ELF-1 (cell line): ENCODE measurements at places on chromosomes 2 and 18.
A peak's percentile ranks its signal among the peaks of the same experiment; 100 is the strongest.

GRCh38 chr2:78201064-78201575 lies 678.9 kb upstream of the LRRTM4 start:
- no peak for DNase-seq

DNA sequence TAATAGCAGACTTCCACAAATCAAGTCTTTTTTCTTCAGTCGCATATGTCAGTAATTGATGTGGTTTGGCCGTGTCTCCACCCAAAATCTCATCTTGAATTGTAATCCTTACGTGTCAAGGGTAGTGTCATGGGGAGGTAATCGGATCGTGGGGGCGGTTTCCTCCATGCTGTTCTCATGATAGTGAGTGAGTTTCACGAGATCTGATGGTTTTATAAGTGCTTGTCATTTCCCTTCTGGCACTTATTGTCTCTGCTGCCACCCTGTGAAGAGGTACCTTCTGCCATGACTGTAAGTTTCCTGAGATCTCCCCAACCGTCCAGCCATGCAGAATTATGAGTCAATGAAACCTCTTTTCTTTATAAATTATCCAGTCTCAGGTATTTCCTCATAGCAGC lies 478.8 kb downstream of the PTPRM start:
- DNase-seq, result no peak

DNA sequence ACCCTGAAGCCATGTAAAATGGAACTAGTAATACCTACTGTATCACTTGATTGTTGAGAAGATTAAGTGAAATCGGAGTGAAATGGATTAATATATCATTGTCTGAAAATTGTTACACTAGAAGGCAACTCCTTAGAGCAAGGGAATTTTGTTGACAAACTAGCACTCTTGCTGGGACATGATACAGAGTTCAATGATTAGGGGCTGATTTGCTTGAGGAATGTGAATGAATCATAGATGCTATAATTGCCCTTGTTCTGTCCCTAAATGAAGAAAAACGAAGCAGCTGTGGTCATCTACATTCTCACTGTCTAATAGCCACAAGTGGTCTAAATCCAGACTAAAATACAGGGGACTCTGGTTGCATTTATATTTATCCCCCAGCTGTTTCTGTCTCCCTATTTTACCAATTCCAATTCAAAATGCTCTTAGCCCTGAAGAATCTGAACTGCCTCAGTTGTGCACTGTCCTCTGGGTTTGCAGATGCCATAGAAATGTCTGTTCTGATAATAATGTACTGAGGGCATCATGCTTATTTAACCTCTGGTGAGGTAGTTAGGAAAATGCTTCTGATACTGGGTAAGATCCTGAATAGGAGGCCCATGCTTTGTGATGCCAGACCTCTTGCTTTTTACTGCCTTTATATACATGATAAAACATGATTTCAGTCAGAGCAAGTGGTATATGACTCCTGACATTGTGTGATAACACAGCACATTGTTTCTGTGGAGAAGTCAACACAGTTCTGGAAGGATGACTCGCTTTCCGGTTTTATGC lies 382.1 kb downstream of the NRXN1 start:
- DNase-seq, result no peak

- no peak for DNase-seq
Observed at GRCh38 chr2:169583518-169583917, 633 bp upstream of the PPIG start.

- DNase-seq, result no peak
Observed at GRCh38 chr2:9231291-9232165, 24.9 kb downstream of the ASAP2 start.

DNA sequence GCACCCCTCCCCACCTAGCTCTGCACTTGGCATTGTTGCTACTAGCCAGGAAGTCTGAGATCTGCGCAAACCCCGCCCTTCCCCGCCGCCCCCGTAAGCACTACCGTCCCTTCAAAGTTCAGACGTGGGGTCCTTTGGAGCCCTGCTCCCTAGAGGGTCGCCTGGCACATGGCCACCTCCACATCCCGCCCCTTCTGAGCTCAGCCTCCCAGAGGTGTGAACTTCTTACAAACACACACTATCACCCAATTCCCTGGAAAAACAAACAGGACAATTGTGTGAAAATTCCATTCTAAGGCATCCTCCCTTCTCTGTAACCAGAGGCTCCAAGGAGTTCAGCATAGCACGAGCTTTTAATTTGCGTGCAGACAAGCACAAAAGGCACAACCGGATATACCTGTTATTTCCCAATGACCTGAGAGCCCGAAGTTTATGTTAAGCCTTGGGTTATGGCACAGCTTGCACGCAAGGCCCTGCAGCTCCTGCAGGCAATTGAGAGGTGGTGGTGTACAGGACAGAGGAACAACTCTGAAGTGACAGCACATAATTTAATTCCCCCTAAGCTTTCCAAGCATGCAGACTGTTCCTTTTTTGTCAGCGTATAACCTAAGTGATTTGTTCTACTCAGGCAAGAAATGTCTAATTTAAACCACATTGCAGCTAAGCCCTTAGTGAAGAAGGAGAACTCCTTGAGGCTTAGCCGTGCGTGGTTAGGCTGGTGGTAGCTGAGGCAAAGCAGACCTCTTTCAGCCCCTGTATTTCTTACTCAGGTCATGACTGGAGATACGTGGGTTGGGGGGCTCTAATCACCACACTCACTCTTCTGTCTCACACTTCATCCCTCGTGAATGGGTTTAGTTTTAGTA lies 20.3 kb upstream of the CYP1B1 start:
- peak; percentile 91 for DNase-seq

GRCh38 chr2:1601471-1602277 lies 142.6 kb downstream of the PXDN start:
- no peak for DNase-seq

GRCh38 chr2:115606350-115606749 lies 1163.9 kb downstream of the DPP10 start:
- DNase-seq, result no peak

- no peak for DNase-seq
Observed at GRCh38 chr2:167126165-167126564, 237.9 kb downstream of the XIRP2 start.

DNA sequence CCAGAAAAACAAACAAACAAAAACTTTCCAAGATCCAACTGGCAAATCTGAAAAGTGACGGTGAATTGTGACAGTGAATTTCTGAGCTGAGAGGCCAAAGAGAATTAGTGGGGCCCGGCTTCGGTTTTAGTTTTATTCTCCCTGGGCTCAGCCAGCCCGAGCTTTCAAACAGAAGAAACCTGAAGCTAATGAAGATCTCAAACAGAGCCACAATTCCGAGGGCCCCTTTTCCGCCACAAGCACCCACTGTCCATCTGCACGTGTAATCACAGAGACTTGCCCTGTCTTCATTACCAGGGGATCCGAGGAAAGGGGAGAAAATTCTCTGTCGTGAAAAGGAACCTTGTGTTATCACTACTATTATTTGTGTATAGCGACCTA lies 4.2 kb upstream of the ONECUT2 start:
- peak; percentile 35 for DNase-seq

DNA sequence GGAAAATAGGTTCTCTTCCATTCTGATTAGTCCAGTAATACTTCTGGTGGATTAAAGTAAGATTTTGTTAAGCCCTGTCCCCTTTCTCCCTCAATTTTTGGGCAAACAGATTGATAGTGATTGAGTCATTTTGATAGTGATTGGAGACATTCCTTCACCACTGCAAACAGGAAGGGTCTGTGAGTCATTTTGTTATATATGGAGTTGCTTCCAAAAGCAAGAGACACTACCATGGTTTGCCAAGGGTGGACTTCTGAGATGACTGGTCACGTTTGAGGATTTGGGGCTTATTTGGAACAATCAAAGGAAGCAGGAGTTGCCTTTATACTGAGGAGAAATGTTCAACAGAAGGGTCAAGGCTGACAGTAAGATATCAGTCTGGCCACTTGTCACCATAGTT lies 249.9 kb downstream of the PARD3B start:
- DNase-seq, result no peak

- DNase-seq, result no peak
Observed at GRCh38 chr2:108820482-108820881, 33.9 kb downstream of the CCDC138 start.

DNA sequence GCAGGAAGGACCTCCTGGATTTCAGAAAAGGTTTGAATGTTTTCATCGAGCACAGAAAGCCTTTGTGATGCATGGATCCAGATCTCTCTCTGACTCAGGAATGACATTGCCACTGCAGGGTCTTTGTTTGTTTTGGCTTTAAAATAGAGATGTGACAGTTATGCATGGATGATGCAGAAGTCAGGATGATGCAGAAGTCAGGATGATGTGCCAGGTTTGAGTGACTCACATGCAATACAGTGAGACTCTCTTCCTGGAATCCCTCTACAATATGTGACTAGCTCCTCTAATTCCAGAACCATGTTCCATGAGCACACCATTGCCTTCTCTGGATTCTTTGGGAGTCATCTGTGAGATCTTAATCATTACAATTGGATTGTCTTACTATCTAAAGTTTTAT lies 177.9 kb upstream of the RAB6C start:
- no peak for DNase-seq

- DNase-seq, result no peak
Observed at GRCh38 chr2:96142217-96143113, 2.8 kb downstream of the DUSP2 start.

DNA sequence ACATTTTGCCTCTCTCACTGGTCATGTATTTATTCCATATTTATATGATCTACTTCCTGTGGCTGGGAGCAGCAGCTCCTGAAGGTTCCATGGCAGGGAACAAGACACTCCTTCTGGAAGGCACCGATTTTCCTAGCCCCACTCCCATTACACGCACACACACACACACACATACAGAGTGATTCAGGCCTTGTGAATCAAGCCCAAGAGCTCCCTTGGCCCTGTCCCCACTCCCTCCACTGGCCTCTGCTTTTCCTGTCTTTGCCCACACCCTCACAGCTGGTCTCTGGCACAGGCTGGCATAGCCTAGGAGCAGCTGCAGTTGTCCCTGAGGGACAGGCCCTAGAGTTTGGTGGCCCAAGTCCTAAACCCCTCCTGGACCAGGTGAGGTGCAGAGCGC lies 201.7 kb downstream of the NAPG start:
- DNase-seq, result no peak

DNA sequence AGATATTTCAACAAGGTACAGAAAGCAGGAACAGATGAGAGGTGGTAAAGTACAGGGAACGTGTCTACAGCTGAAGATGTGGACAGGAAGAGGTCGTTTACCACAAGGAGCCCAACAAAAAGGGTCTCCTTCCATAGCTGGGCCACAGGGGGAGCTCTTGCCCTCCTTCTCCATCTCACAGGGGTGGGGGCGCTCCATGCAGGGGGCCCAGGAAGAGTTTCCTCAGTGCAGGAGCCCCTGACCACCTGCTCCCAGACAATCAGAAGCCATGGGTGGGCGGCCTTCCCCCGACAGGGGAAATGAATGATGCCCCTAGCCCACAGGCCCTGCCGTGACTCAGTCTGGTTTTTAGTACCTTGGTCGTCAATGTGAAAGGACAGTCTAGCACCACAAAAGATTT lies 163.6 kb upstream of the ZNF516 start:
- peak; percentile 75 for DNase-seq

GRCh38 chr2:154704991-154705390 lies 6.5 kb downstream of the KCNJ3 start:
- DNase-seq, result no peak

DNA sequence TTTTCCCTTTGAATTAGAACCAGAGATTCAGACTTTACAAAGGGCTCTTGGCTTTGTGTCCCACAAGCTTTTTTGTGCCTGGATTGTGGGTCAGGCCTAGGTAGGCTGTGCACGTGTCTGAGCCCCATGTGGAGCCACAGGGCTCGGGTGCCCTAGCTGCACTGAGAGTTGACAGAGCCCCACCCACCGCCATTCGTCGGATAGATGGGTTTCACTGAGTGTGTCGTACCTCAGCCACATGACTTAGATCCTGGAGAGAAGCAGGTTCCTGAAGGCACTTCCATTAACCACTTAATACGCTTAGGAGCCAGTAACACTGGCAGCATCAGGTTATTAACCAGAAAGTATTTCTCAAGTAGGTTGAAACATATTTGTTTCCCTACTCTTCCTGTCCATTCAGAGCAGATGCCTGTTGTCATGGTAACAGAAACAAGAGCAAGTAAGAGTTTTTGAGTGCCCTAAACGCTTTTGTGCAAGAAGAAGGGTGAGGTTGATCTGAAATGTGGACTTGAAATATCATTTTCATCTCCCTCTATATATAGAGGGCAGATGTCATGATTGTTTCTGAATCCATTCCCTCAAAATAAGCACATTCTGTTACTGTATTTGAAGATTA lies 30.0 kb downstream of the ADCYAP1 start:
- no peak for DNase-seq

DNA sequence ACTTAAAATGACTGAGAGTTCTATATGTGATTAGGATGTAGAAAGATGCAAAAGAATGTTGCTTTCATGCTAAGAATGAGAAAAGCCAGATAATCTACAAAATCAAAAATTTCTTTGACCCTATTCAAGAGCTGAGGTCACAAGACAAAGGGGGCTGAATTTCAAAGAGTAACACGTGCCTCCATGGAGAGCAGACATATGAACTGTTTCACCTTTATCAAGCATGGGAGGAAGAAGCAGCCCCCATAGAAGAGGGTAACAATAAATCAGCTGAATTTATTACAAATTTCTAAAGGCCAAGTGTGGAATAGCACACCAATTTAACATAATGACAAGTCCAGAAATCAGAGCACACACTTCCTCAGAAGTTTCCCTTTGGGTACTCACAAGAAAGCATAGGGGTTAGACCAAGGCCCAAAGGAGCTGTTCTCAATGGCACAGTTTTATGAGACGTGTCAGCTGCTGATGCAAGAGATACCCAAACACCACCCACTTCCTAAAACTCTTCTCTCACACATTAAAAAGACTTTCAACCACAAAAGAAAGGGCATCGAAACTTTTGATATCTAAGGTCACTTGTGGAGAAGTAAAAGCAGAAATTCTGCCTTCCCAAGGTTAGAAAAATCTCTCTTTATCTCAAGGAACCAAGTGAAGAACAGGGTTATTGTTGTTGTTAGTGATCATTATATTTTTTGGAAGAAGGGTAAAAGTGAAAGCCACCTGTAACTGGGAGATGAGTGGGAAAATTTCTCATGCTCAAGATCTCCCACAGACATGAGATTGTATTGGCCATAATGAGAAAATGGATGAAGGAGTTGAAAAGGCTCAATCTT lies 950.1 kb downstream of the TRIB2 start:
- DNase-seq, result no peak

GRCh38 chr2:11379558-11379957 lies 35.1 kb upstream of the ROCK2 start:
- DNase-seq, result no peak

- DNase-seq, result no peak
Observed at GRCh38 chr2:29525921-29526320, 395.5 kb downstream of the ALK start.

- no peak for DNase-seq
Observed at GRCh38 chr2:48274040-48274439, 255.9 kb upstream of the STON1 start.
